ENCODE measurements at places on chromosomes 13 and 19.

- no peak for DNase-seq
Measured at GRCh38 chr13:66410314-66410713, 819.8 kb downstream of the PCDH9 start.

DNA sequence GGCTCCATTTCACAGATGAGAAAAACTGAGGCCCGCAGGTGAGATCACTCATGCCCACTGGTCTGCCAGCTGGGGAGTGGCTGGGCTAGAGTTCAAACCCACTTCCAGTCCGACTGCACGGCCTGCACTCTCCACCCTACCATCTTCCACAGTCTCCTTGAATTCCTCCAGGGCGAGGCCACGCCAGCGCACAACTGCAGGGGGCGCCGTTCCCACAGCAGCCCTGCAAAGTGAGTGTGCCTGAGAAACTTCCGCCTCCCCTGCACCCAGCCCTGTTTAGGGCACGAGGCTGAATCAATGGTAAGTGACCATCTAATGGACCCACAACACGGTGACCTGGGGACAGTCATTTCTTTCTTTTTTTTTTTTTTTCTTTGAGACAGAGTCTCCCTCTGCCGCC, 829 bp upstream of the ATCAY start:
- no peak for DNase-seq

GRCh38 chr13:49652355-49653305, 24.3 kb downstream of the ARL11 start:
- no peak for DNase-seq

DNA sequence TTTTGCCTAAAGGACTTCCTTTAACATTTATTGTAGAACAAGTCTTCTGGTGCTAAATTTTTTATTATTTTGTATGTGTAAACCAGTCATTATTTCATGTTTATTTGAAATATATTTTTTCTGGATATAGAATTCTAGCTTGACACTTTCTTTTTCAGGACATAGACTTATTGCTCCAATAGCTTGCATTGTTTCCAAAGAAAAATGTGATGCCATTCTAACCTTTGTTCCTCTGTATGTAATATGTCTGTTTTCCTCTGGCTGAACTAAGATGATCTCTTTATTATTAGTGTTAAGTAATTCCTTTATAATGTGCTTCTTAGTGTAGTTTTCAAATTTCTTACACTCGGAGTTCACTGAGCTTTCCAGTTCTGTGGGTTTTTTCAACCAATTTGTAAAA, 174.1 kb upstream of the STARD13 start:
- DNase-seq, result no peak

GRCh38 chr13:105048677-105049076, 1486.8 kb downstream of the EFNB2 start:
- no peak for DNase-seq

- no peak for DNase-seq
Measured at GRCh38 chr13:94170145-94170571, 309.3 kb downstream of the DCT start.

GRCh38 chr13:39875111-39875987, 219.9 kb downstream of the COG6 start:
- DNase-seq, result no peak

DNA sequence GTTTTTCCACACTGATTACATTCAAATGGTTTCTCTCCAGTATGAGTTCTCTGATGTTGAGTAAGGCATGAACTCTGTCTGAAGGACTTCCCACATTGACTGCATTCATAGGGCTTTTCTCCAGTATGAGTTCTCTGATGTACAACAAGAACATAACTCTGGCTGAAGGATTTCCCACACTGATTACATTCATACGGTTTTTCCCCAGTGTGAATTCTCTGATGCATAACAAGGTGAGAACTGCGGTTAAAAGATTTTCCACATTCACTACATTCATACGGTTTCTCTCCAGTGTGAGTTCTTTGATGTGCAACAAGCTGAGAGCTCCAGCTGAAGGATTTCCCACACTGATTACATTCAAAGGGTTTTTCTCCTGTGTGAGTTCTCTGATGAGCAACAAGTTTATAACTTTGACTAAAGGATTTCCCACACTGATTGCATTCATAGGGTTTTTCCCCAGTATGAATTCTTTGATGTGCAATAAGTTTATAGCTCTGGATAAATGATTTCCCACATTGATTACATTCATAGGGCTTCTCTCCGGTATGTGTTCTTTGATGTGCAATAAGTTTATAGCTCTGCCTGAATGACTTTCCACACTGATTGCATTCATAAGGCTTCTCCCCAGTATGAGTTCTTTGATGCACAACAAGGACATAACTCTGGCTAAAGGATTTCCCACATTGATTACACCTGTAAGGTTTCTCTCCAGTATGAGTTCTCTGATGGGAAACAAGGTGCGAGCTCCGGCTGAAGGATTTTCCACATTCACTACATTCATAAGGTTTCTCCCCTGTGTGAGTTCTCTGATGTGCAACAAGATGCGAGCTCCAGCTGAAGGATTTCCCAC, 23.5 kb downstream of the ZNF180 start:
- DNase-seq, result no peak

- DNase-seq, result no peak
Measured at GRCh38 chr13:113636266-113636963, 21.6 kb downstream of the ATP4B start.

GRCh38 chr19:35223862-35224505, 4.6 kb downstream of the FAM187B start:
- DNase-seq, result no peak

DNA sequence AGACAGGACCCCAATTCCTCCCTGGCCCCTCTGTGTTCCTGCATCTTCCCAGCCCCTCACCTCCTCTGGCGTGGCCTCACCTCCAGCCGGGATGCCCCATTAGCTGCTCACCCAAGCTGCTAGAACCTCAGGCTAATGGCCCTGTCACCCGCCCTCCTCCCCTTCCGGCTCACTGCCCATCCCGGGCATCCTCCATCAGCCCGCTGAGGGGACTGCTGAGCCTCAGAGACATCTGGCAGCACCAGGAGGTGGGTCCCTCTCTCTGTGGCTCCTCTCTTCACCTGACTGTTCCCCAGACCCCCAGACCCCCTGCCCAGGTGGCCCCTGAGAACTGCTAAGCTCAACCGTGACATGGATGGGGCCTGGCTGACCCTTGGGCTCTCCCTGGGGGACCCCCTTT, 2.9 kb downstream of the FFAR1 start:
- DNase-seq, result no peak

- no peak for DNase-seq
Measured at GRCh38 chr19:53394522-53394973, 401 bp upstream of the ZNF765 start.

GRCh38 chr19:11194656-11195558, 2.4 kb downstream of the KANK2 start:
- no peak for DNase-seq

GRCh38 chr13:65339241-65339640, 1890.9 kb downstream of the PCDH9 start:
- no peak for DNase-seq
